ENCODE measurements at places on chromosomes 7 and 10.

- DNase-seq, result no peak
Measured at GRCh38 chr7:40223451-40224127, 88.8 kb downstream of the SUGCT start.

DNA sequence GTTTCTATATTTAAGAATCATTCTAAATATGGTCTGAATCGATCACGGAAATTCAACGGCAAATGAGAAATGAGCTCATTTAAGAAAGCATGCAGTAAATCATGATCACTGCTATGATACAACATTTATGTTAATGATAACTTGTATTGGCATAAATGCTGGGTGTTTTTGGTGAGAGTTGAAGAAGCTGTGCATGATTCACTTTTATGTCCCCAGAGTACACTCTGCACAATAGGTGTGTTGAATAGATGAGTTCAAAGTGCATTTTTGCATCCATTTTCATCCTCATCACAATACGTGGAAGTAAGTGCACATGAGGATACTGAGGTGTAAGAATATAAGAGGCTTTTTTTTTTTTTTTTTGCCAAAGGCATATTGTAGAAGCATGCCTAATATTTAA is 169.3 kb downstream of the PPP1R17 start:
- no peak for DNase-seq

DNA sequence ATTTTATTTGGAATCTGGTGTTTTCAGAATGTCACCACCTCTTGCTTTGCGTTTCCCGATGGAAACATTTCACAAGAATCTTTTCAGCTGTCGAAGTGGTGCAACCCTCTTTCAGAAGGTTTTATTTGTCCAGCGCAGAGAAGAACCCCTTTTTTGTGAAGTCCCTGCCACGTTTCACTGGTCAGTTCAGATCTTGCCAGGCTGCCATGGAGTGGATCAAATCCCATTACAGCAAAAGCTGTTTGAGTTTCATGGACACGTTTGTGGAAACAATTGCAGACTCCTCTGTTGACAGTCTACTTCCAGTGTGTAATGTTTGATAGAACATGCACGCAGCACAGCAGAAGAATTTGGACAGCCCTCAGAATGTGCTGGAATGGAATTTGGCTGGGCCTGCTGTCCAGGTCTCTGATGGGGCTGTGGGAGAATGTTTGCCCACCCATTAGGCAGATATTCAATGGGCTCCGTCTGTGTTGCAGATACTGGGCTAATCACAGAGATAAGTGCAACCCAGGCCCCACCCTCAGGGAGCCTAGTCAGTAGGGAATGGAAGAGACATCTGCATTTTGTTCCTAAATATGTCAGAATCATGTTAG is 143.2 kb downstream of the GRK5 start:
- no peak for DNase-seq

DNA sequence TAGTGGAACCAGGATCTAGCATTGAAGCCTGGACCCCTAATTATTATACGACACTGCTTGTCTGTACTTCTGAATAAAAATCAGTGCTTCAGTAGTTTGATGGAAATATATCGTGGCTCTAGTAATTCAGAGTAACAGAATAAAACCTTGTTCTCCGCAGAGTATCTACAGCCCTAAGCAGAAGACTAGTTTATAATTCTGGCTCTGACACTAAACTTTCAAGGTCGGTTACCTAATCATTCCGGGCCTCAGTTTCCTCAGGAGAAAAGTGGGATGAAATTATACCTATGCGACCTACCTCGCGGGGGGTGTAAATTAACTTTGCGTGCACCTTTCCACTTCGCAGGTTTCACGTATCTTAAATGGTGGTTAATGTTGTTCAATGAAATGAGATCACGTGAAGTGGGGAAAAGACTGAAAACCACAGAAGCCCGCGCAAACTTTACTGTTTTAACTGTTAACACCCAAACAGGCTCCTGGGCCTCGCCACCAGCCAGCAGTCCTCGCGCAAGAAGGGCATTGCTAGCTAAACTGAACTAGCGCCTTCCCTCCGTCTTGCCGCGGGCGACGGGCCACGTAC is 615 bp downstream of the THAP5 start:
- DNase-seq, result no peak

- no peak for DNase-seq
Measured at GRCh38 chr7:6178298-6179029, 94.0 kb downstream of the CYTH3 start.

DNA sequence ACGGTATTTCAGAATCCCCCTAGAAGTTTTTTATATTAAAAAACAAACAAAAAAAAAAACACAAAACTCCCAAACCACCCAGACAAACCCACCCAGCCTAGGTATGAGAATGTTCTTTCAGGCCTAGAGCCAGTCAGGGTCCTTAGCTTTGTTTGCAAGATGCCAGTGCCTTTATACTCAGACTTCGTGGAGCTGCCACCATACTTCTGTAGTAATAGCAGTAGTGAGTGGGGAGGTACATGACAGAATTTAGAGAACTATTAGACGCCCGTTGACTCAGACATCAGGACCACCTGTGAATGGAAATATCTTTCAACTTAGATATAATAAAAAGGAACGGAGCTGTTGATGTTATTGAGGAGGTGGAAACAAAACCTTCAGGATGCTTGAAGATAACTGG is 138.2 kb upstream of the MKLN1 start:
- no peak for DNase-seq

DNA sequence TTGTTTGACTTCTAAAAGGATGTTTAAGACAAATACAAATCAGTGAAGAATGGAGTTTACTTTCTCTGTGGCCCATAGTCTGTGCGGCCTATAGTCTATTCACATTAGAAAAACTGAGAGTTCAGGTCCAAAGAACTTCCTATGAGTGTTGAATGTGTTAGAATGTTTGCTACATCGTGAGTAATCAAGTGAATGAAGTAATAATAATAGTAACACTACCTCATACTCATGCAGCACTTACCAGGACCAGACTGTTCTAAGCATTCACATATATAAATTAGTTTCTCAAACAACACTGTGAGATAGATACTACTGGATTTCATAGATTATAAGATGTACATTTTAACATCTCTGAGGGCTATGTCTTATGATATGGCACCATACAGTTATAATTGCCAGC is 70.4 kb downstream of the RALA start:
- DNase-seq, result no peak

- no peak for DNase-seq
Measured at GRCh38 chr10:49667991-49668390, 11.5 kb upstream of the C10orf53 start.

Data from SK-N-MC (cell line).